Activated T-helper 1 cell treated with anti-CD3 and anti-CD28 coated beads, Interleukin-2, amount 50 U/mL, for 16 hours (primary cell): ENCODE measurements at places on chromosomes 1 and 21.

GRCh38 chr1:67683766-67684525 is 1.1 kb upstream of the GADD45A start:
- no peak for DNase-seq

DNA sequence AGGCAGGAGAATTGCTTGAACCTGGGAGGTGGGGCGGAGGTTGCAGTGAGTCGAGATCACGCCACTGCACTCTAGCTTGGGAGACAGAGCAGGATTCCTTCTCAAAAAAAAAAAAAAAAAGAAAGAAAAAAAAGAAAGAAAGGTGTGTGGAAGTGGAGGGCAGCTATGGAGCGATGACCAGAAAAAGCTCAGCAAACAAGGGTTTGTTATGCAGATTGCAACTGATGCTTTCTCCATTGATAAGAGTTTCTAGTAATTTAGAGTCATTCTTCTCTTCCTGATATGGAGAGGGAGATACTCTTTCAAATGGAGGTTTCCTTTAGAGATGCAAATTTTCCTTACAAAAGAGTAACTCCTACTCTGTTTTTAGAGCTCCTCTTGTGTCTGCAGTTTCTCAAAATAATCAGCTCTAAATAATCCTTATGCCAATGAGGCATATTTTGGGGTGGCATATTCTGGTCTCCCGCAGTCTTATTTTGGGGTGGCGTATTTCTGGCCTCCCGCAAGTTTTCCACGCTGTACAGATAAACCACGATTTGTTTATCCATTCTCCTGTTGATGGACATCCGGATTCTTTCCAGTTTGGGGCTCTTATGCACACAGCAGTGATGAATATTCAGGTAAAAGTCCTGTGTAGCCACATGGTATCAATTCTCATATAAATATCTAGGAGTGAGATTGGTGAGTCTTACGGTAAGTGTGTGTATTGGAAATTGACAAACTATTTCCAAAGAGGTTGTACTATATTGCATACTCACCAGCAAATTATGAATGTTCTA is 30.7 kb upstream of the RCC2 start:
- no peak for DNase-seq

- no peak for DNase-seq
These were observed 13.6 kb downstream of the RD3 start for GRCh38 chr1:211478376-211478775.

GRCh38 chr1:5385096-5385799 is 607.0 kb downstream of the NPHP4 start:
- no peak for DNase-seq

DNA sequence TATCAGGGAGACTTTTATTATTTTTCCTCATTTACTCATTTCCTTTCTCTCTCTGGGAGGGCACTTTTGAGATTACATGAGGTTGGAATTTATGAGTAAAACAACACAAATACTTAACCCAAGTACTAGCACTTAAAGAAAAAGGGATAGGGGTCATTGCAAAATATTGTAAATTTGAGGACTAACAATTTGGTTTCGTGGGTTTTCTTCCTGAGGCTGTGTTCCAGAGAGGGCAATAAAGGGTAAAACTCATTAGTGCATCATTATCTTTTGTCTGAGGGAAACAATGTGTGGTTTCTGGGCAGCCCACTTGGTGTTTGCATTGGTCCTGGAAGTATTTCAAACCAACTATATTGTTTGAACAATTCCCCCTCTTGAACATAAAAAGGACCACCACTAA is 96.5 kb downstream of the GREM2 start:
- DNase-seq = no peak

DNA sequence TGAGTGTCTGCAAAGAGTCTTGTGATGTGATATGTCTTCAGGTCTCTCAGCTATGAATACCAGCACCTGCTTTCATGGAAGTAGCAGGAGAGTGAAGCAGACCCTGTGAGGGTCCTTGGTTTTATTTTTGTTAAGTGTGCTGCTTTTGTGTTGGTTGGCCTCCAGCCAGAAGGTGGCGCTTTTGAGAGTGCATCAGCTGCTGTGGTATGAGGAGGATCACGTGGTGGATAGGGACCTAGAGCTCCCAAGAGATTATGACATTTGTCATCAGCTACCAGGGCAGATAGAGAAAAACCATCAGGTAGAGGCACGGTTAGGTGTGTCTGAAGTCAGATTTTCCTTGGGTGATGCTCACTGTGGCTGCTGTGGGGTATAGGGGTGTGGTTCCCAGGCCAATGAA is 1232.1 kb downstream of the MRPL39 start:
- no peak for DNase-seq

DNA sequence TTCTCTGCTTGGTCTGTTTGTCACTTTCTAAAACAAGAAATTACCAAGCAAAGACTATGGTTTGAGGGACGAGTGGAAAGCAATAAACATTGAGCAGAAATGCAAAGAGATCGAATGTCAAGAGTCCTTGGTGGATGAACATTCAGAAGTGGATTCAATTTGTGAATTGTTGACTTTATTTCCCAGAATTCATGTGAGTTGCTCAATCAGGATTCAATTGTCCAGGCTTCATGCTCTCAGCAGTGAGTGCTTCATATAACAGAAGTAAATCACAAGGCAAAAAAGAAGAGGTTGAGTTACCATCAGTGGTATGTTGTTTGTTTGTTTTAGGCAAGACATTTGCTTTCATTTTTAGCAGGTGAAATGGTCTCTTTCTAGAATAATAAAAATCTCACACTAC is 31.9 kb downstream of the NGF start:
- no peak for DNase-seq

- no peak for DNase-seq
These were observed 34.4 kb downstream of the NID1 start for GRCh38 chr1:236030534-236030933.

DNA sequence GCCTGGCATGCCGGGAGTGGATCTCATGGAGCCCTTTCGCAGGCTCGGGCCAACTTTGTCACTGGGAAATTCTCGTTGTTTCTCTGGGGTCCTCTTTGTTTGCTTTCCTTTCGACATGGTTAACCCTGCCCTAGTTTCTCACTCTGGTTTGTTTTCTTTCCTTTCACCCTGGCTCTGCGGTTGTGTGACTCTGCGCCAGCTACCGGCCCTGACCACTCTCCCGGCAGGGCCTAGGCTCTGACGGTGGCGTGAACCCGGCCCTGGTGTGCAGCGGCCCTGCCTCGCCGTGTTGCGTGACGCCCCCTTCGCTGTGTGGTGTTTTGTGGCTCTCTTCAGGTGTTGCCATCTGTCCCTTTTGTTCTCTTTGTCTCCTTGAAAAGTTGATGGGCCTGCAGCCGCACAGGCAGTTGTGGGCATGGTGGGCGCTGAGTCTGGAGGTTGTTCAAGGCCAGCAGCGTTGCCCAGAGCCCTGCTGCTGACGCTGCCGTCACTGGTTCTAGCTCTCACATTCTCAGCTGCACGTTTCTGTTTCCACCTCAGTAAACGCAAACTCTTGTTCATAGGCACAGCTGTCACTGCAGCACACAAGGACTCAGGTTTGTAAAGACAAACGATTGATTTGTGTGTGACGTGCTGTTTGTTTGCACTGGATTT is 64.6 kb upstream of the DIP2A start:
- DNase-seq = no peak

- no peak for DNase-seq
These were observed 175.1 kb downstream of the VPS13D start for GRCh38 chr1:12404918-12405317.

DNA sequence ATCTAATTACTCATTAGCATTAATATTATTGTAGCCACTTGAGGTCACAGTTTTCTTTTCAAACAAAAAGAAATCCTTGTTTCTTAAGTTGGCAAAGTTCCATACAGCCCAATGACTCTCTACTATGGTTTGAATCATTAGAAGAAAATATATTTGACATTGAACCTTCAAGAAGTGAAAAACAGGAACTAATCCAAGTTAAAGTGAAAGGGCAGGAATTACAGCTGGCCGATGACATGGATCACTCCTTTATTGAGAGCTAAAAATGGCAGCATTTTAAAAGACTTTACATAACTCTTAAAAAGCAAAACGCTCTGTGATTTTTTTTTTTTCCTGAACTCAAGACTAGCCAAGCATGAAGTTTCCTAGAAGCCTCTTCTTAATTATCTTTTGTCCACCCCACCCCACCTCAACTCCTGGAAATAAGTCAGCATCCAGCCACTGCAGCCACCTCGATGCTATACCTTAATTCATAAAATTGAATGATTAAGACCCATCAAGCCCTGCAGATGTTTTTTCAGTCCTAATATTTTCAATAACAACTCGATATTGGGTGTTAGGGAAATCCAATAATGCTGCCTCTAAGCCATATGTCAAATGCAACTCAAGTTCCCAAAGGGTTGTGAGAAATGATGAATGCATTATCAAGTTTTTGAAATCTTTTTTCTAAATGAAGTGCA is 323.1 kb downstream of the HHIPL2 start:
- DNase-seq = no peak

- no peak for DNase-seq
These were observed 598.1 kb upstream of the ADGRL4 start for GRCh38 chr1:79604490-79605198.

GRCh38 chr1:1337793-1338147 is 6.7 kb downstream of the TAS1R3 start:
- DNase-seq = no peak

DNA sequence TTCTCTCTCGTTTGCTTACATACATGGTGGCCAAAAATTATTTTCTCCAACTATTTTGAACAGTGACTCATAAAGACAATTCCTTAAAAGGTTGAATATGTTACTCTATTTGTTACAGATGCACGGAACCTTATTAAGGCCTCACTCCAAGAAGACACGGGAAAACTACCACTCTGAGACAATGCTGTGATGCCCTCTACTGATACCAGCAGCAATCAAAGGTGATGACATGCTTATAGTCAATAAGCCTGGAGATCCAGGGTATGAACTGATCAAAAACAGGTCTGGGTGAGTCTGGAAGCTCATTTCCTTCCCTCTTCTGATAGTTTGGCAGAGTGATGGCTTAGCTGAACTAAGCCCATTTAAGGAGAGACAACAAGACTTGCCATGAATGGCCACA is 563.0 kb downstream of the LRRIQ3 start:
- DNase-seq = no peak

- no peak for DNase-seq
These were observed 112.2 kb upstream of the COL6A1 start for GRCh38 chr21:45869121-45870007.

DNA sequence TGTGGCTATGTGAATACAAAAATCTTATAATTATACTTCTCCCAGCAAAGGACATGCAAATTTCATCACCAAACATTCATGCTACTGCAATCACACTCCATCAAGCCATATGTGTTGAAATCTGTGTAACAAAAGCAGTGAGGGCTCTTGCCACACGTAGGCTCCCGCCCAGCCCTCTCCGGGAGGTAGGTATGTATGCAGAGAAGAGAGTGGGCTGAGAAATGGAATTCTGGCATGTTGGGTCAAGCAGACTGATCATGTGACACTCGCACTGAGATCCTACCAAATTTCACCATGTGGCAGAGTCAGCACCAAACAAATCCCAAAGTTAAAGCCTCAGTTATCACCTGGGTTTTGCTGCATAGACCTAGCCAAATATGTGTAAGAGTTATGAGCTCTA is 49.7 kb downstream of the APP start:
- no peak for DNase-seq

DNA sequence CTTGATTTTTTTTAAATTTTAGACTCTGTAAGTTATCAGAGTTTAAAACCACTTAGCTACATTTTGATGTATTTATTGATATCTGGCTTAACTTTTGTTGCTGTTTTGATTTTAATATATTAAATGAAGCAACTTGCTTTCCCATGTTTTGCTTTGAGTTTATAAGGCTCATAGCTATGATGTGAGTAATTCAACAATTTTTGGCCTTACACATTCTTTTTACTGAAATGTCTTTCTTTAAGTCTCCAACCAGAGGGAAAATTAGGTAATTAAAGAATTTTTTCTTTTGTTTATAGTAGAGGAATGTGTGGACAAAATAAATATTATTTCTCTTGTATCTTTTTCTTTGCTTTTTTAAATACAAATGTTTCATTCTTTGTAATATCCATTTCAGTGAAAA is 258.3 kb upstream of the ADAMTS5 start:
- no peak for DNase-seq

DNA sequence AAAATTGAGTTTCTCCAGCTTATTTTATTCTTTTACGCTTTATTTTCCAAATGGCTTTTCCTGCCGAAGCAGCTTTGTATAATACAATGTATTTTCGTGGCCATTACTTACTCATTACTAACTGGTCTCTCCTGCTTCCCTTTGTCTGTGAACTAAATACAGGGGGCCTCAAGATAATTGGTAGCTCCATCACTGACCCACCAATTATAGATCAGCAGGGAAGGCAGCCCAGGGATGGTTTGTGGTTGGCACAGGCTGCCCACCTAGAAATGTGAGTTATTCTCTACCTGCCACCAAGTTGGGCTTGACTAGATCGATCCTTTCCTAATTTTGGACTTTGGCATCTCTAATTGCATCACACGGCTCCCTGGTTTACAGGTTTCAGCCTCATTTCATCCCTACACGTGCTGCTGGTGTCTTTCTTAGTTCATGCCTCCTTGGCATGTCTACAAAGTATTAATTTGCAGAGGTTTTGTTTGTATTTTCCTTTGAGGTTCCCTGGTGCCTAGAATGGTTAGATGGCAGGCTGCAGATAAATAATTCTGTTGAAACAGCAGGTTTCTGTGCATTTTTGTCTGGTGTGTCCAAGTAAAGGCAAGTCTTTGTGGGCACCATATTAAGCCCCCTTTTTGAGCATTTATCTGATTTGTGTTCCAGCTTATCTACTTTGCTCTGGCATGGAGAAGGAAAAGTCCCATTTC is 35.2 kb downstream of the PEX14 start:
- no peak for DNase-seq

DNA sequence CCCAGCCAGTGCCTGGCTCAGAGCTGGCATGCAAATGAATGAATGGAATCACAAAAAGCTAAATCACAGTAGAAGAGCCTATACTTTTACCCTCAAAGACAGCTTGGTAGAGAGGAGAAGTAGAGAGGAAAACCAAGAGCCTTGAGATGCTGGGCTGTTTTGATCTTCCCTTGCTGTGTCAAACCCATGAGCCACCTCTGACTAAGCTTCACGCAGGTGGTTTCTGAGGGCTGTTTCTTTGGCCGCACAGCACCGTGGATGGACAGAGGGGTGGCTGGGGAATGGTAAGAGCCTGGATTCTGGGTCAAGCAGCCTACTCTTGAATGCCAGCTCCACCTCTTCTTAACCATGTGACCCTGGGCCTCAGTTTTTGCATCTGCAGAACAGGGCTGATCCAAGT is 18.6 kb downstream of the ABCG1 start:
- DNase-seq = no peak

DNA sequence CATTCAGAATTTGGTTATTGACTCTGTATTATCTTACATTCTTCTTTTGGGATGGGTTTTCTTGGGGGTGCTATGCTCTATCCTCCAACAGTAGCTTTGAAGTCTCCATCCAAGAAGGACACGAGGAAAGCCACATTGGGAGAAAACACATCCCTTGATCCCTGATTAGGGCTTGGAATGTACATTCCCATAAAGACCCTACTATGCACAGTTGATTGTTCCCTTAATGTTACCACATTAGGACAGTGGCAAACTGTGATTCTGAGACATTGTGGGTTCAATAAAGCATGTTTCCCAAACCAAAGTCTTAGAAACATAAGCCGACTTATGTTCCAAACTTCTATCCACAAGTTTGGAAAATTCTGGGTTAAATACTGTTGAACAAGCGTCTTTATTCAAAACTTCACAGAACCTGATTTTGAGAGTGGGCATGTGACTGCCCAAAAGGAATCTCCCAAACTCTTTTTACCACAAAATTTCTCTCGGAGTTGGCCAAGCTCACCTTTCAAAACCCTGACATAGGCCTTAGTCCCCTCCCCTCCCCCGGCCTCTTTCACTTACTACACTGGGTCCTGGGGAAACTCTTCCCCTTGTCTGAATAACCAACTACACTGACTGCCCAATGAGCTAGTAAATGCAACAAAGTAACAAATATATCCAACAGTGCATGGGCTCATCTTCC is 177.0 kb upstream of the KAZN start:
- DNase-seq = no peak
